ENCODE measurements at places on chromosomes 16 and 17.
A peak's percentile ranks its signal among the peaks of the same experiment; 100 is the strongest.

DNA sequence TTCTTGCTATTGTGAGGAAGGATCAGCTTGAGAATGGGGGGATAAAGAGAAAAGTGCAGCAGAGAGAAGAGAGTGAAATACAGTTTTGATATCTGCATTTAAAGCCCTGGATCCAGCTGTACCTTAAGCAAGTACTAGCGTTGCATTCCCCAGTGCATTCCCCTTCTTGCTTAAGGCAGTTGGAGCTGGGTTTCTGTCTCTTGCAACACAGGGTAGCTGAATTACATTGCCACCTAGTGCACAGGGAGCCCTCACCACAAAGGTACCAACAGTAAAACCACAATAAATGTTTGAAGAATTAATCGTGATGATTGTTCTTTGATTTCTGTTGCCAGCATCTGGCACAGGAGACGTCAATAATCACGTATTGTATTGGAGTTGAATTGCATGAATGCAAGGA lies 588.7 kb downstream of the RBFOX1 start:
- no peak for DNase-seq

GRCh38 chr16:74936902-74937560 lies 47.9 kb downstream of the WDR59 start:
- DNase-seq, result no peak

DNA sequence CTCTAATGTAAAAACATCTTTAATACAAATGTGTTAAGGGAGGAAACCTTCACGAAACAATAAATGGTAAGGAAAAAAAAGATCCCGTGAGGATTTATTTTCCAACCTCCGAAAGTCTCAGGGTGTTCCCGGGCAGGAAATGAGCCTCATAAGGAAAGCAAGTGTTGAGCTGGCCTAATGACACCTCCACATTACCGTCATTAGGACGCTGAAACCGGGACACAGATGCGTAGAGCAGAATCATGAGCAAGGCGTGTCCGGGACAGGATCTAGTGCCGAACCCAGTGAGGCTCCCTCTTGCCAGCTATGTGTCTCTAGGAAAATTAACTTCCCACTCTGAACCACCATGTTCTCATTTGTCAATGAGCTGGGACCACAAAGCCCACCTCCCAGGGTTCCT lies 22.7 kb upstream of the CYTH1 start:
- DNase-seq, result no peak

GRCh38 chr16:78800523-78800922 lies 701.1 kb downstream of the WWOX start:
- DNase-seq, result no peak

DNA sequence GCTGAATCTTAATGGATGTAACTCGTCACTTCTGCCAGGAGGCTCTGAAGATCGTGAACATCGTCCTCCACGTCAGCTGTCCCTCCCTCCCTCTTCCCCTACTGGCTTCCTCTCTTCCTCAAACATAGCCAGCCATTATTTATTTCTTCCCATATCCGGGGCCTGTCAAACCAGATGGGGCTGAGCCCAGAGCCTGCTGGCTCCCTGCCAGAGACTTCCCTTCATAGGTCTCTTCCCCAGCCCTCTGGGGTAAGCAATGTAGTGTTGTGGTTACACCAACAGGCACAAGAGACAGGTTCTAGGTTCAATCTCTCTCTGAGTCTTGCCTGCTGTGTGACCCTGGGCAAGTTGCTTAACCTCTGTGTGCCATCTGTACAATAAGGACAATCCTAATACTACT lies 40.1 kb upstream of the ZFP90 start:
- DNase-seq, result no peak

- peak; percentile 35 for DNase-seq
These were observed 5.8 kb upstream of the KIFC3 start for GRCh38 chr16:57807968-57808528.

DNA sequence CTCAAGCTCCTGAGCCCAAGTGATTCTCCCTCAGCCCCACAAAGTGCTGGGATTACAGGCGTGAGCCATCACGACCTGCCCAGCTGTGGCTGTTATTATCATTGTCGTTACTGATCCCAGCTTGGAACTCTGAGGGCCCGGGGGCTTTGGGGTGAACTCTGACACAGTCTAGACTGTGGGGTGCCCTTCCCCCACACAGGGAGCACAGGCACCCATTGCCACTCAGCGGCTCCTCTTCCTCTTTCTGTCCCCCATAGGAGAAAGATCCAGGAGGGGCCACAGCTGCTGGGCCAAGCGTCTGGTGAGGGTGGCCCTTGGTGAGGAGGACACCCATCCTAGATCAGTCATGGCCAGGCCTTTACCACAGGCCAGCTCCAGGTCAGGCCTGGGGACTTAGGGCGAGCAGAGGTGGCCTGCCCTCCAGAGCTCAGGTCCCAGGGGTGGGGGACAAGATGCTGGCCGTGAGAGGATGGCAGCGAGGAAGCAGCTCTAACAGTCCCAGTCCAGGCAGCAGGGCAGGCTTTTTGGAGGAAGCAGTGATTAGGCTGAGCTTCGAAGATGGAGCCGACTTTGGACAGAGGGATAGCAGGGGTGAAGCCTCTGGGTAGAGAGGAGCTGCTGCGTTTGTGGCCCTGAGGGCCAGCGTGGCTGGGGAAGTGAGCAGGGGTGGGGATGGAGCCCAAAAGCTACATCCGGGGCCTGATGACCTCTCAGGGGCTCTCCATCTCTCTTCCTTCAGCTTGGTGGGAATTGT lies 24.7 kb downstream of the TMEM235 start:
- DNase-seq, result no peak

DNA sequence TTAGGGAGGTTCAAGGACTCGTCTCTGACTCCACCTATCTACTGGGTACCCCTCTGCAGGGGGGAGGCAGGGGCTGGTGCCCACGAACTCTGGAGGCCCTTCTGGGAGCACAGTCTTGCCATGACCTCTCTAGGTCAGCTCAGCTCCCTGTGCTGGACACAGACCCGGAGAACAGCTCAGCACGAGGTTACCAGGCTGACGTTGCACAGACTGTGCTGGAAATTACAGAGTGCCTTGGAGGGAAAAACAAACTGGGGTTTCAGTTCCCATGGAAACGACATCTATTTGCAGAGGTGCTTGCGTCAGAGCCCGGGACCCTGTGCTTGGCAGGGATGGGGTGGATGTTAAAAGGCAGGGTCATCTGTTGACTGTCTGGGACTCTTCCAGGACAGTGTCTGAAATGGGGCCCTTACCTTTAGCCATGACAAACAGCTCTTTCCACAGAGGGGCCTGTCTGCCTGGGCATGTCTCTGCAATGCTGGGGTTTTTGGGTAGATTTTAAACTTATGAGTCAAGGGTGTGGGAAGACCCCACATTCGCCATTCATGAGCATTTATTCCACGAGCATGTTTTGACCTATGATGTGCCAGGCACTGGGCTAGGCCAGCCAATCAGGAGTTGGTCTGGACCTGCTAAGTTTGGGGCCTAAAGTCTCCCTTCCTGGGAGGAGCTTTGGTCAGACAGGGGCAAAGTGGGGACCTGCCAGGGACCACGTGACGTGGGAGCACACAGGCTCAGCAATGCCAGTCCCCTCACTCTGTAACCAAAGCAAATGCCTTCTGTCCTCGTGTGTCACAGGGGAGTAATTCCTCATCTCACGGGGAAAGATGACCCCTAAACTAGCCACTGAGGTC lies 22.5 kb downstream of the CCR7 start:
- DNase-seq, result no peak

- DNase-seq, result no peak
These were observed 65.5 kb downstream of the DYNLRB2 start for GRCh38 chr16:80606221-80606766.

- DNase-seq, result no peak
These were observed 48.7 kb upstream of the GSE1 start for GRCh38 chr16:85564277-85565051.

DNA sequence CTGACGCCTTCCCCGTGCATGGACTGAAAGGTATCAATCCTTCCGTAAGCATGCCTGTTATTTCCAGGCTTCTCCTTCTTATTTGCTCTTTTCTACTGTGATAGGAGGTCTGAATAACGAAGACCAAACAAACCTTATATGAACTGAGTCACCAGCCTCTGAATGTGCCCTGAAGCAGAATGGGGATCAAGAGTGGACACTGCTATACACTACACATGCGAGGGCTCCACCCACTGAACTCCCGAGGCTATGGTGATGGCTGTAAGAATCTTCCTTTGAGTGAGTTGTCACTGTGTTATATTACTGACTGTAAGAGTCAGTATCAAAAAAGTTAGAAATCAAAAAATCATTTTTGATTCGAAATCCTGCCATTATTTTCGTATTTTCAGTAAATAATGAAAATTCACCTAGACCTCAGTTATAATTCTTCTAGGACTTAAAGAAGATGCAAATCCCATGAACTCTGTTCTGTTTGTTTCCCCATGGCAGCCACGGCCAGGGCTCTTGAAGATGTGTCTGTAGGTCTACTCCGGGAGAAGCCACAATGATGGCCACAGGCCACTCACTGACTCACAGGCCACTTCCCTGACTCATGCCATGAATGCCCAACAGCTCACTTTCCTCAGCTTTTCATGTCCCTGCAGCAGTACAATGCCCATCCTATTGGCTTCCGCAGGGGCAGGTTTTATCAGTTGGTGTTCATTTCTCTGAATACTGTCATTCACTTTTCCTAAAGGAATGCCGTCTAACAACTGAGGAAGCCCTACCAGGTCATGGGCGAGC lies 54.7 kb downstream of the ZZEF1 start:
- no peak for DNase-seq

GRCh38 chr17:61728297-61728836 lies 135.0 kb downstream of the BRIP1 start:
- no peak for DNase-seq

DNA sequence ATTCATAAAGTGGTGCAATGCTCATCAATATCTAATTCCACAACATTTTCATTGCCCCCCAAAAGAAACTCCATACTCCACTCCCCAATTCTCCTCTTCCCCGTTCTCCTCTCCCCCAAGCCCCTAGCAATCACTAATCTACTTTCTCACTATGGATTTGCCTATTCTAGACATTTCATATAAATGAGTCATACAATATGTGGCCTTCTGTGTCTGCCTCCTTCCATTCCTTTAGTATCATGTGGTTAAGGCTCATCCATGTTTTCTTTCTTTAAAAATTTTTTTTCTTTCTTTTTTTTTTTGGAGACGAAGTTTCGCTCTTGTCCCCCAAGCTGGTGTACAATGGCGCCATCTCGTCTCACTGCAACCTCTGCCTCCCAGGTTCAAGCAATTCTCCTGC lies 56.3 kb upstream of the HAS3 start:
- DNase-seq, result no peak

- no peak for DNase-seq
These were observed 33.4 kb upstream of the LONP2 start for GRCh38 chr16:48210747-48211146.

- peak; percentile 40 for DNase-seq
These were observed 51.0 kb upstream of the GPRC5B start for GRCh38 chr16:19935694-19936093.

DNA sequence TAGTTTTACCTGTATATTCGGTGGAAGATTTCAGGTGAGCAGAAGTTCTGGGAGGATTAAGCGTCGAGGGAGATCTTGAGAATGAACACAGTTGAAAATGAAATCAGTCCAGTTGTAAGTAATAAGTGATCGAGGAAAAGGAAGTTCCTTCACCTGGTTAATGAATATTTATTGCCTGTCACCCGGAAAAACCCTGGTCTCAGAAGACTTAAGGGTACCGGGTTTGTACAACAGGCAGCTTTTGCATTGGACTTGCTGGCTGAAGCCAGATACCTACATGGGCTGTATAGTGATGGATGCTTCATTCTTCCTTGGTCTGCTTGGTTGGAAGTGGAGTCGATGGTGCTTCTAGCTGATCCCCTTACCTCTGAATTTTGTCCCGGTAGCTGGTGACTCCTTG lies 72.7 kb downstream of the PRKCA start:
- DNase-seq, result no peak

DNA sequence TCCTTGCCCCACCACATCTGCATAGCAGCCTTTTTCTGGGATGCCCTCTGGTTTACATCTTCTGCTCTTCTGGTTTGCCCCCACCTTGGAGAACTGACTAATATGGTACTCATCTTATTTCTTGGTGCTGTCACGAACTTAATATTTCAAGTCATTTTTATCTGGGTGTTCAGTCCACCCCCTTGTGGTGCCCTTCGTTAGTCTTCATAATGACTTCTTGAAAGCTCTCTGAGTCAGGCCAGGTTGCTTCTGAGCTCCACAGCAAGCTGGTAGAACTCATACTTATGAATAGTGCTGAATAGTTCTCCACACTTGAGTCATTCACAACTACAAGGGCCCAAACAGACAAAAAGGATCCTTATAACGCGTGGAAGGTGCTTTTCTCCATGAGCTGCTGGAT lies 35.8 kb upstream of the TEKT3 start:
- no peak for DNase-seq

GRCh38 chr16:80746231-80746630 lies 58.2 kb downstream of the CDYL2 start:
- DNase-seq, result no peak

GRCh38 chr17:68385490-68386215 lies 71.6 kb downstream of the WIPI1 start:
- no peak for DNase-seq

DNA sequence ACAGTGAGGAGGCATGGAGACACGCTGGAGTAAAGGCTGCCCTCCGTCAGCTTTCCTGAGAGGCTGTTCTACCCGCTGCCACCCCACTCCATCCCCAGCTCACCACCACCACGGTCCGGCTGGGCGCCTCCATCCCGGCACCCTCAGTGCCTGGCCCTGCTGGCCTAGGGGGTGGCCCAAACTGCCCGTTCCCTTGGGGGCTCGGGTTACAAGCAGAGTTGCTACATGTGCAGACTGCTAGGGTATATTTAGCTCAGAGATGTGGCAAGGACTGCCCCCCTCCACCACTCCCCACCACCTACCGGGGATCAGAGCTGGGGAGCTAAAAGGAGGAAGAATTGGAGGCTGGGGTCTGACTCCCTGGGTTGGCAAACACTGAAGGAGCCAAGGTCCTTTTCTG lies 4.1 kb downstream of the CACNB1 start:
- DNase-seq, result no peak

GRCh38 chr17:15377616-15378015 lies 36.2 kb upstream of the TEKT3 start:
- DNase-seq, result no peak

- DNase-seq, result no peak
These were observed 38.2 kb upstream of the ALDH3A2 start for GRCh38 chr17:19610311-19610710.

DNA sequence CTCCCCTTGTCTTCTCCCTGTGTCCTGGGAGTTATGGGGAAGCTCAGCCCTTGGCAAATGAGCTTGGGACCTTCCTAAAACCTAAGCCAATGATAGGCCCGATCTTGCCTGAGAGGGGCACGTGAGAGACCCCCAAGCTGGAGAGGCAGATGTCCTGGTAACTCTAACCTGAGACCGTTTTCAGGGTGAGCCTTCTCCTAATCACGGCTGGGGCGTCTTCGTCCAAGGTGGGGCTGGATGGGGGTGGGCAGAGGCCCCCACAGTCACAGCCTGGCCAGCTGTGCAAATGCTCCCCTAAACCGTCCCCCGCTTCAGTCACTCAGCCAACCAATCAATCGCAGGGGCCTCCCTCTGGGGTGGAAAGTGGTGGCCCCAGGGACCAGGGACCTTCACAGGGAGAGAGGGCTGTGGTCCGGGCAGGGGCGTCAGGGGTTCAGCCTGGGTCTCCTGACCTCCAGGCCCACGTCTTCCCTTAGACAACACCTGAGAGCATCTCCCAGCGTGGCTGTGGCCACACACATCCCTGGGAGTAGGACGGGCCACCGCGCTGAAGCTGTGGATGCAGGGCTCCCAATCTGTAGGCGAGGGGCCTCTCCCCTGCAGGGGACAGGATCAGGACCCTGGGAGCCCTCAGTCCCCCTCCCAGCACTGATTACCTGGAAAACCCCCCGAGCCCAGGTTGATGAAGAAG lies 30.6 kb downstream of the ACTG1 start:
- no peak for DNase-seq

GRCh38 chr17:15194859-15195277 lies 70.3 kb downstream of the PMP22 start:
- peak; percentile 4 for DNase-seq

GRCh38 chr16:26569793-26570192 lies 496.9 kb upstream of the C16orf82 start:
- DNase-seq, result peak; percentile 0
